ENCODE measurements at places on chromosomes 1 and 21.

DNA sequence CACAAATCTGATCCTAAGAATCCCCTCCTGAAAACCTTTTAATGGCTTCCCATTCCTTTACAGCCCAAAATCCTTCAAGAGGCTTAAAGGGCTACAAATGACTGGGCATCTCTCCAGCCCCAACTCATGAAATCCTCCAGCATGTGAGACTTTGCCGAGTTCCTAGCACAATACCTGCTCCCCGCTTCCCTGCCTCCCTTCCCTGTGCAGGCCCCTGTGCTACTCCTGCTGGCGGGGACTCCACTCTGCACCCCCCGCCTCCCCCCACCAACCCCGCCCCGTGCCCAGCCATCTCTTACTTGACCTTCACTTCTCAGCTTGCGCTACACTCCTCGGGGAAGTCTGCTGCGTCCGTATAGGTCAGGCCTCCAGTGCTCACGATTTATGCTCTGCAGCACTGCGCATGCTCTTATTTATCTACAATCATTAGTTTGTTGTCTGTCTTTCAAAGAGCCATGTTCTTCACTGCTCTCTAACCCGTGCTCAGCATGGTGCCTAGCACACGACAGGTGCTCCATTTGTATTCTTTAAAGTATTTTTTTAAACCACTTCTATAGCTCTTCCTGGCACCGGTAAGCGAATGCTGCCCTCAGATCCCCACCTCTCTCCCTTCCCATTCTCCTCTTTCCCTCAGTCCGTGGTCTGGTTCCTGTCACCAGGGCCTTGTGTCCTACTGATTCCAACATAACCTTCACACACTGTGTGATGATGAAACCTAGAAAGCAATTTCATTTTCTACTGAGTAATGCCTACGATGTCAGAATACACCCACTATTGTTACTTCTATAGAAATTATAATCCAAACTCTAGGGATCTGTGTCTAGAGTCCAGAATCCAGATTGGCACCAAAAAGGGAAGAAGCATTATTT is 37.5 kb upstream of the PLA2G2C start:
- DNase-seq = no peak

GRCh38 chr1:177206831-177207355 is 36.1 kb downstream of the BRINP2 start:
- no peak for DNase-seq

GRCh38 chr1:46474570-46474969 is 15.1 kb upstream of the DMBX1 start:
- no peak for DNase-seq

- DNase-seq = no peak
Observed at GRCh38 chr1:50787266-50787665, 172.8 kb downstream of the FAF1 start.

GRCh38 chr1:30039354-30040080 is 683.9 kb downstream of the MATN1 start:
- DNase-seq = no peak

DNA sequence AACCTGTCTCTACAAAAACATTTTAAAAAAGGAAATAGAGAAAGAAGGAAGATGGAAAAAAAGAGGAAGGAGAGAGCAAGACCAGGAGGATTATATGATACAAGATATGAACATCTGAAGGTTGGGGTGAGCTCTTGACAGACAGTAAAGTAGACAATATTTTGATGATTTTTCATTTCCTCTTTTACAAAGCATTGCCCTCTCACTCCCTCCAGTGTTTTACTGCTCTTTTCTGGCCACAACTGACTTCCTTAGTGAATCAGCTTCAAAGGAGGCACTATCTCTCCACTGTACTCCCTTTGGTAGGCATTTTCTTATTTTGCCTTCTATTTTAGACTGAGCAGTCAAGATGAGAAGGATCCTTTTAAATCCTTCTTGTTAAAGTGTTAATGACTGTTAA is 296.7 kb downstream of the KCTD3 start:
- DNase-seq = no peak

DNA sequence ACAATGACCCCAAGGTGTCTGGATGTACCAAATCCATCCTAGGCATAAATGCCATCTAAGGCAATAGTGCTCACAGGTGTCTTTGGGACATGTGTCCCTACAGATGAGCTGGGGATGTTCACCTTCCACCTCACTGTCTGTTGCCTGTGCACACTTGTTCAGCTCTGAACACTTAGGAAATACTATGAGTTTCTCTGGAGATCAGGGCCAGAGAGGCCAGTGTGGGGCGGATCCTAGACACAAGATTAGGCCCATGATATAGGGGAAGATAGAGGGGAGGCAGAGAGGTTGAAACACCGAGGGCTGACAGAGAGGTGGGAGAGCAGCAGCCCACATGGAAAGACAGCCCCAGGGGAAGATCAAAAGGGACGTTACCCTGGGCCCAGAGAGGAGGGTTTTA is 25.6 kb downstream of the C1orf116 start:
- no peak for DNase-seq

DNA sequence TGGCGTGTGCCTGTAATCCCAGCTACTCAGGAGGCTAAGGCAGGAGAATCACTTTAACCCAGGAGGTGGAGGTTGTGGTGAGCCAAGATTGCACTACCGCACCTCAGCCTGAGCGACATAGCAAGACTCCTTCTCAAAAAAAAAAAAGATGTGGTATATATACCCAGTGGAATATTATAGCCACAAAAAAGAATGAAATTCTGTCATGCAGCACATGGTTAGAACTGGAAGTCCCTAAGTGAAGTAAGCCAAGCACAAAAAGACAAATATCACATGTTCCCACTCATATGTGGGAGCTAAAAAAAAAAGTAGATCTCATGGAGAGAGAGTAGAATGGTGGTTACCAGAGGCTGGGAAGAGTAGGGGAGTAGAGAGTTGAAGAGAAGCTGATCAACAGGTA is 18.7 kb downstream of the PSMB4 start:
- DNase-seq = no peak

- no peak for DNase-seq
Observed at GRCh38 chr1:57058652-57059501, 93.1 kb upstream of the C8B start.

DNA sequence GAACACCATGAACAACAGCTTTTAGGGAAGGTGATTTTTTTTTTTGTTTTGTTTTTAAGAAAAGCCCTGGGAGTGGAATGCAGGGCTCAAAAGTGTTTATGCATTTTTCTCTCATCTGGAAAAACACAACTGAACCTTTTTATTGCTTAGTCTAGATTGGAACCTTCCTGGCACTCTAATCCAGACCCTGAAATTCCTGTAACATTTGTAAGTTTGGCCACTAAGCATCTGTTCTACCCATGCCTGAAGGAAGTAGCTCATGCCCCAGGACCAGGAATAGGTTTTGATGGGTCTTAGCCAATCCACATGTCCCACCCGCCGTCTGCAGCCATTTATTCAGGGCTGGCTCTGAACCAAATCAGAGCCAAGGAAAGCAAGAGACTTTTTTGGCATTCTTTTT is 39.7 kb upstream of the SLC2A1 start:
- DNase-seq = no peak

GRCh38 chr1:208785629-208786028 is 541.4 kb upstream of the PLXNA2 start:
- DNase-seq = no peak

DNA sequence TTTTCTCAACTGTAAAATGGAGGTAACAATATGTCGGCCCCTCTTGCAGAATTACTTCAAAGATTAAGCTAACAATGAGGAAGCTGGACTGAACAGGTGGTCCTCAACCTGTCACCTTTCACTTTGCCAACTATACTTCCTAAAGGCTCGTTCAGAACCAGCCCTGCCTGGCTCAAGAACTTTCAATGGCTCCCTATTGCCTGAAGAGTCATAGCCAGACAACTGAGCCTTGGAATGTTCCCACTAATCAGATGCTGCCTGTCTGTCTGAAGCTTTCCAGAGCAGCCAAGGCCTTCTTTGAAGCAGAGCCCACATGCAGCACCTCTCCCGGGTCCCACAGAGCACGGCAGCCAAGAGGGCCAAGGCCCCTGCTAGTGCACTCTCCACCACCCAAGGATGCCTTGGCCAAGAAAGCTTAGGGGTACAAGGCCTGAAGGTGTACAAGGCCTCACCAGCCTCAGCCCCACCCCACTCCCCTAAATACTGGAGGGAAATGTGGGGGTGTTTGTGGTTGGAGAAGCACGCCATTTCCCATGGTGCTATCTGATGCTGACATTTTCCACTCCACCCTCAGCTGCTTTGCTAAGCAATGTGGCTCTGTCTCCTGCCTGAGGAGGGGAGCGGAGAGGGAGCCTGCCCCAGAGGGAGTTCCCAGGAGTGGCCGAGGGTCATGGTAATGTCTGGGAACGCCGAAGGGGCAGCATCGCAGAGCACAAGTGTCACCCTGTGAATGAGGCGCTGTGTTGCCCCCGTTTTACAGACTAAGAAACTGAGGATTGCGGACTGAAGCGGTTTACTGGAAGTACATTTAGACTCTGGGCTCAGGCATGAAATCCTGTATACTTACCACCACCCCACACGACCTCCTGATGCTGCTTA is 8.2 kb upstream of the LAPTM5 start:
- no peak for DNase-seq

GRCh38 chr1:240888039-240888786 is 276.3 kb upstream of the GREM2 start:
- no peak for DNase-seq

DNA sequence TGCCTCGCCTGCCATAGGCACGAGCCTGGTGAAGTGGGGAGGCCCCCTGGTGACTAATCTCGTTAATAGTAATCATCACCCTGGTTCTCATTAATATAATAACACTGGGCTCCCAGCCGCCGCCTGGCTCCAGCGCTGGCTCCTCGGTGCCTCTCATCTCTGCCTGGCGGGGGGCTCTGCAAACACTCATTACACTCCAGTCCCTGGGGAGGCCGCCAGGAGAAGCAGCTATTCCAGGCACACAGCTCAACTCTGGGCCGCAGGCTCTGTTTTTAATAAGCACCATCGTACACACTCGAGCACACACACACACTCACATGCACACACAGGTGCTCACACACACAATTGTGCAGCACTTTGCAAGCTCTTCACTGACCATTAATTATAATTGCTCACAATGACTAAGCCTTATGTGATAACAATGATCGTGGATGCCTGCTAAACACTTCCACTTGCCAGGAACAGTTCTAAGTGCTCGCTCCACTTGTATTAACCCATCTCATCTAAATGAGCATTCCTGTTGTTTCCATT is 52.2 kb downstream of the SDC3 start:
- DNase-seq = no peak

- no peak for DNase-seq
Observed at GRCh38 chr1:43930949-43931275, 2.7 kb upstream of the ARTN start.

DNA sequence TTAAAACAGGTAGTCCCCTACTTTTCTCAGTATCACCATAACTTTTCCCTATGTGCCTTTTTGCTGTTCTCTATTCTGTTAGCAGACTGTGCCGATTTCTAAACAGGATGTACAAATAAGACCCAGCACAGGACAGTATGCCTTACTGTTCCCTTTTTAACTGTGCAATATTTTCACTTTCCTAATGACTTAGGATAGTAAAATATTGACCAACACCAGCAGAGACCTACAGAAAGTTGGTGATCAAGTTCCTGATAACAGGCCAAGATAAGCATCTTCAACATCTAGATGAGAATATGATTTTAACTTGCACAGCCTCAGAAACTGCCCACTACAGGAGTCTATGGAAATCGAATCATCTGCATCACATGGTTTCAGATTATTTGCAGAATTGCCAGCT is 42.0 kb downstream of the ADSS2 start:
- DNase-seq = no peak

DNA sequence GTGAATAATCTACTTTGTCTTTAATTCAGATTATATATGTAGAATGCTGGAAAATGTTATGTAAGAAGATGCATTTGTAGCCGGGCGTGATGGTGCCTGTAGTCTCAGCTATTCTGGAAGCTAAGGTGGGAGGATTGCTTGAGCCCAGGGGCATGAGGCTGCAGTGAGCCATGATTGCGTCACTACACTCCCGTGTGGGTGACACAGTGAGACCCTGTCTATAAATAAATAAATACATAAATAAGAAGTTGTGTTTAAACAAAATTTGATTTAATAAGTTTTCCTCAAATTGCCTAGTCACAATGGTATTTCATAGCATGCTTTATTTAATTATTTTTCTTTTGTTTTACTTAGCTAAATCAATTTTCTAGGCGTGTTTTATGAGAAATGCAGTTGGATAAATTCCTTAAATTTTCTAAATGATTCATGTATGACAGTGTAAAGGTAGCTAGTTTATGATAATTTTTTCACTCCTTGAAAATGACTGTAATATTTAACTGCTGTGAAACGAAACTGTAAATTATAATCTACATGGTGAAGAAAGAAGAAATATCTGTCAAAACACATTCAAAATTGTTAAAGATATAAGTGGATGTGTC is 232.6 kb downstream of the SRGAP2C start:
- DNase-seq = no peak

- no peak for DNase-seq
Observed at GRCh38 chr1:201500670-201501120, 6.2 kb downstream of the CSRP1 start.

- DNase-seq = no peak
Observed at GRCh38 chr1:200213392-200213791, 185.9 kb downstream of the NR5A2 start.

GRCh38 chr1:246647113-246647512 is 77.1 kb upstream of the SCCPDH start:
- DNase-seq = no peak

DNA sequence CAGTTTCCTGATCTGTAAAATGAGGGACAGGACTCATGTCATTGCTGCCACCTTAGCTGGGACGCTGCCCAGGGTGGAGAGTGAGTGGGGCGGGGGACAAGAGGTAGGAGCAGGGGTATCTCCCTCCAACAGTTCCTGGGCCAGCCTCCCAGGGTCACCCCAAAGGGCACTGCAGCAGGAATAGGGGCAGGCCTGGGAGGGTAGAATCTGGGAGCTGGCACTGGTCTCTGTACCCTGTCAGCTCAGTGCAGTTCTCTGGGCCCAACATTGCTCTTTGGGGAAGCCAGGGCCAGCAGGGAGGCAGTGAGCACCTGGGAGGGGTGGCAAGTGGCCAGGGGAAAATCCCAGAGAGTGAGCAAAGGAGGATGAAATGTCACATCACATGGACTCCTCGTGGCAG is 55.8 kb downstream of the ELK4 start:
- no peak for DNase-seq

GRCh38 chr1:100164216-100164615 is 13.8 kb downstream of the LRRC39 start:
- DNase-seq = no peak

GRCh38 chr1:56719171-56719570 is 74.1 kb downstream of the PRKAA2 start:
- DNase-seq = no peak

GRCh38 chr21:45280178-45280821 is 7.4 kb downstream of the POFUT2 start:
- no peak for DNase-seq

- no peak for DNase-seq
Observed at GRCh38 chr1:68516066-68516465, 19.2 kb upstream of the DEPDC1 start.

- DNase-seq = no peak
Observed at GRCh38 chr1:9281071-9281827, 11.4 kb upstream of the SPSB1 start.
